RKO (cell line): ENCODE measurements at places on chromosomes 1 and 21.

DNA sequence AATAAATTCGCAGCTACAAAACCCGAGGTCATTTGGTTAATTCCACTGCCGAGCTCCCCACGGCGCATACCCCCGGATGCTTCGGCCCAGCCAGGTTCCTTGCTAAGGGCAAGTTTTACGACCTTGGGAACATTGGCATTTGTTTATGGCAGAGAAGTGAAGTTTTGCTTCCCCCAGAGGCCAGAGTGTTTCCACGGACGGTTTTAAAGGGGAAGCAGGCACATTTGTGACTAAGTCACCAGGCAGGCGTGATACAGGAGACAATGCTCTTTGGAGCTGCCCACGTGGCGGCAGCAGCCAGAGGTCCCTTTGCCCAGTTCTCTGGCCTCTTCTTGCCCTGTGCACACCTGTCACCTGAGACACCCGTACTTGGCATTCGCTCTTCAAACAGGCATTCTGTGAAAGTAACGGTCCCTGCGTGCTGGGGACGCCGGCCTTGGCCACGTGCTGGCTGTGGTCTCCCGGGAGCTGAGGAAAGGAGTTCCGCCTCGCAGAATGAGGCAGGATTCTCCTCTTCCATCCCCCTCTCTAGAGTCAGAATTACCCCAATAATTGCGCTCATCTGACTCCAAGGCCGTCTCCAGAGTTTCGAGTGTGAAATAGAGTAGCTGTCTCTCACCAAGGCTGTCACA lies 138.3 kb downstream of the PRDM16 start:
- DNase-seq: no peak

DNA sequence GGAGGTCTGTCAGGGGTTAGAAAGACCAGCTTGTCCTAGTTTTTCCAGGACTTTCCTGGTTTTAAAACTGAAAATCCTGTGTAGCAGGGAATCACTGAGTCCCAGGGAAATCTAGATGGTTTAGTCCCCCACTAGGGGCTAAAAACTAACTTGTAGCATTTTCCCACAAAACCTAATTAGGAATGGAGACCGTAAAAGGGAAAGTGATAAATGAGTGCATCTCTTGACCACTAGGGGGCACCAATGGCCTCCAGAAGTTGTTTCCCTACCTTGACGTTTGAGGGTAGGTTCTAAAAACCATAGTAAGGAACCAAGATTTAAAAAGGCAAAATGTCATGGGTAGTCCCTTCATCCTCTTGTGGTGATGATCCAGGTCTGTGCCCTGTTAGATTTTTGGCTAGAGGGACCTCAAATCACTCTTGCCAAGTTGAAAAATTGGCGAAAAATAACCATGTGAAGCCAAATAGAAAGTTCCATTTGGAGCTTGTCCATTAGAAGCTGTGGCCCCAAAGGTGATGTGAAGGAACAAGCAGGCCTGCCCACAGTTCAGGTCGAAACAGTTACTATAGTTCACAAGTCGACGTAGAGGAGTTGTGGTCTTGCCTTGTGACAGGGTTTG lies 24.5 kb downstream of the CLIC6 start:
- peak; percentile 69 for DNase-seq

GRCh38 chr1:201282931-201283829 lies at the start of gene PKP1:
Gene PKP1 (plus strand): TSS chr1:201283506. CDS start chr1:201283703, 197 bp downstream.
- DNase-seq: no peak

- no peak for DNase-seq
Measured at GRCh38 chr1:8431784-8432183, 113.9 kb downstream of the SLC45A1 start.

- no peak for DNase-seq
Measured at GRCh38 chr1:43049481-43049880, 90.8 kb upstream of the SLC2A1 start.

DNA sequence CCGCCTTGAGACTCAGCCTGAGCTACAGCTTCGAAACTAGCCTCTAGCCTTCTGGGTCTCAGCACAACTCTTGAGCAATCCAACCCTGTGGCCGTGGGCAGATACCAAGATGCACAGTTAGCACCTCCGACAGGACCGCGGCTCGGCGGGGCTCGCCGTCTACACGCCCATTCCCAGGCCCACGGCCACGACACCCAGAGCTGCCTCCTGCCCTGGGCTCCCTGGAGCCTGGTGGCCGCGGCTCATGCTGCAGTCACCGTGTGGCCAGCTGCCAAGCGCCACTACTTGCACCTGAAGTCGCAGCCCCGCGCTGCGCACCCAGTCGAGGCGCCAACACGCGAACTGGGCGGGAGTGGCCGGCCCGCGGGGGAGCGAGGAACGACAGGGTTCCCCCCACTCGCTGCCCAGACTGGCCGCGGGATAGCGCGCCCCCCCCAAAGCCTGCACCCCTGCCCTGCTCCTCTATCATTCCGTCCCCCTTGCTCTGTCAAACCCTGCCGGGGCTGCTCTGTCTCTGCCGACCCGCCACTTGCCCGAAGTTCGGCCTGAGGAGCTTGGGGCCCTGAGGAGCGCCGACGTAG lies 729 bp upstream of the CDCA8 start:
- DNase-seq: peak; percentile 73

DNA sequence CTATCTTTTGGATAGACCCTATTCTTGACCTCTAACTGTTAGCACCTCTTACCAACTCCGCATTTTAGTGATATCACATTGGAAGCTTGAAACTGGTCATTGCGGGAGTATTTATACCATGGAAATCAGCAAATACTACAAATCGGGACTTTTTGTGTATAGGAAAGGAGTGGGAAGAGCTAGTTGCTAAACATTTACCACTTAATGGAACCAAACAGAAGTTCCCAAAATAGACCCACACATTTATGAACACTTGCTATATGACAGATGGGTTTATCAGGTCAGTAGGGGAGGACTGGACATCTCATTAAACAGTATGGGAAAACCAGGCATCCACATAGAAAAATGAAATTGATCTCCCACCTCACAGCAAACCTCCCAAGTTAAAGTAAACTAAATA lies 29.4 kb downstream of the PHC2 start:
- DNase-seq: no peak
